ENCODE measurements at places on chromosomes 6 and 20.

GRCh38 chr6:134468633-134469032 lies 150.7 kb upstream of the SGK1 start:
- no peak for DNase-seq

GRCh38 chr6:4281341-4282293 lies 146.2 kb upstream of the ECI2 start:
- DNase-seq, result no peak

DNA sequence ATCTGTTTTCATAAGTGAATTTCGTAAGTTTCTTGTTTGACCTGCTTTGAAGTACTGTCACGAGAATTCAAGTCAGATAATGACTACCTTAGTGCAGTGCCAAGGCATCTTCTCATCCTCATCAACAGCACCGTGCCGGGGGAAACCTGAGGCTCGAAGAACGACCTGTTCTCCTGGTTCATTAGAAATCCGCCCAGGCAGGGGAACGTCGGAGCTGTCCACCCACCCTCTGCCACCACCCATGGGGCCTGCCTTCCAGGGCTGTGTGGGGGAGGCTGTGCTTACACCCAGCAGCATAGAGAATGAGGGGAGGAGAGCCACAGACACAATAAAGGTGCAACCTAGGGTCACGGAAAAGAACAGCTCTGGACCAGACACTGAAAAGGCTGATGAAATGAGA lies 101.6 kb downstream of the RAMACL start:
- DNase-seq, result no peak

- DNase-seq, result no peak
These were observed 1.7 kb upstream of the NKX2-4 start for GRCh38 chr20:21399005-21399475.

DNA sequence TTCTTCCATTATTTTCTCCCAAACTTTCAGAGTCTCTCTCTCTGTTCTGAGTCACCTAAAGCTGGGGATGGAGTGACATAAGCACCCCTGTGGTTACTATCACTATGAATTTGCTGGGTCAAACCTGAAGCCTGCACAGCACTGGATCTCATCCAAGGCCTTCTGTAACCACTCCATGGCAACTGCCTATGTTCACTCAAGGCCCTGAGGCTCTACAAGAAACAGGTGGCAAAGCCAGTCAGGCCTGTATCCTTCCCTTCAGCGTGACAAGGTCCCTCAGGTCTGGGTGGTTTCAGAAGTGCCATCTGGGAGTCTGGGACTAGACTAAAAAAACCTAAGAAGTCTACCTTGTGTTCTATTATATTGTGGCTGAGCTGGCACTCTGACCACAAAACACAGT lies 1278.8 kb upstream of the EYS start:
- DNase-seq, result no peak

DNA sequence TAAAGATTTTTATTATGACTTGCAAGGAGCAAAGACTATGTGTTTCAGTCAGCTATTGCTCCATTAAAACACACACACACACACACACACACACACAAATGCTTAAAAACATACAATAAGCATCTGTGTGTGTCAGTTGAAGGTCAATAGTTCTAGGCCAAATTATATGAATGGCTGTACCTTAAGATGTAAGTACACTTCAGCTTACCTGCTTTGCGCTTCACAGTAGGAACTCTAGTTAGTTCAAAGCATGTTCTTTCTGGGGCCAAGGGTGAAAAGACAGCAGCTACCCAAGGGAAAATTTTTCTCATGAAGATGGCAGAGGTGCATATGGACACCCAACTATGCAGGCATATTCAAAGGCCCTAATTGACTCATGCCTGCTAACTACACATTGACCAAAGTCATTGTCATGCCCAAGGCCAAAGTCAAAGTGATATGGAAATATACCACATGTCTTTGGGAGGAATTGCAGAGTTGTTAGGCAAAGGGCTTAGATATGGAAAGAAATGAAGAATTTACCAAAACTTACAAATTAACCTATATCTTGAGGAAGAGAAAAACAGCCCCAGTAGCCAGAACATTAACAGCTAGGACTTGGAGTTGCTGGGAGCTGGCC lies 61.9 kb upstream of the BTN3A2 start:
- no peak for DNase-seq

GRCh38 chr20:57384486-57384885 lies 6.7 kb upstream of the RBM38 start:
- DNase-seq, result no peak

- DNase-seq, result no peak
These were observed 8.2 kb upstream of the GPR31 start for GRCh38 chr6:167165858-167166471.

DNA sequence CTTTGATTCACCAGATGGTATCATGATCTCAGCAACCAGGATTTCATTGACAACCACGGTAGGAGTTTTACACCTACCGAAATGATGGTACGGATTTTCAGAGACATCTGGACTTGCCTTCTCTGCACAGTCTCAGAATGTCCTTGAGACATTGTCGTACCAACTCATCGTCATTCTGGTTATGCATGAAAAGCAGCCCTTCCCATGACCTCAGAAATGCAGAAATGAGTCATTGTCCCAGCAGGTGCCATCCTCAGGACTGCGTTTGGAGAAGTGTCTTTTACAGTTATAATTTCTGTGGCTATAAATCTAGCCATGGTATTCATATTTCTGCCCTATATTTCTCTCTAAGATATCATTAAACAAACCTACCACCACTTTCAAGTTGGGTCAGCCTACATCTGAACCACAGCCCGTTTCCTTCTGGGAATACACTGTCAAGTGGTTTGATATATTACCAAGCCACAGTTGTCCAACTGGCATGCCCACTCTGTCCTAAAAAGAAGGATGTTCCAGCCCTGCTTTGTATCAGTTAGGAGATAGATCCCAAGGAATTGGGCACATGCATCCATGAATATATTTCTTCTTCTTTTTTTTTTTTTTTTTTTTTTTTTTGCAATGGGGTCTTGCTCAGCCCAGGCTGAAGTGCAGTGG lies 7.5 kb upstream of the BFSP1 start:
- DNase-seq, result no peak

GRCh38 chr20:57316795-57317201 lies 12.8 kb upstream of the SPO11 start:
- no peak for DNase-seq

DNA sequence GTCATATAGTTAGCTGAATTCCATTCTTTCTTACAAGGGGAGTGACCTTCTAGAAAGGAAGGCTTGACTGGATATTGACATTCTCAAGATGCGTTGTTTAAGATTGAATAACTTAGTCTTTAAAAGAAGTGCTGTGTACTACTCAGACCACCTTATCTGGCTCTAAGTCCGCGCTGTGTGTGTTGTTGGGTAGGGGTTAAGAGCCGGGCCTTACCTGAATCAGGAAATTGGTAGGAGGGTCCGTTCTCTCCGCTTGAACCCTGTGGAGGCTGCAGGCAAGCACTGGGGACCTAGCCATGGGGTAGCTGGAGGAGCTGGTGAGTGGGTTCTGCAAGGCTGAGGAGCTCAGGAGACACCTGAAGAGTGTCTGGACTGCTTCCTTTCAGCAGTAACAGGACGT lies 9.0 kb upstream of the SCML4 start:
- no peak for DNase-seq

DNA sequence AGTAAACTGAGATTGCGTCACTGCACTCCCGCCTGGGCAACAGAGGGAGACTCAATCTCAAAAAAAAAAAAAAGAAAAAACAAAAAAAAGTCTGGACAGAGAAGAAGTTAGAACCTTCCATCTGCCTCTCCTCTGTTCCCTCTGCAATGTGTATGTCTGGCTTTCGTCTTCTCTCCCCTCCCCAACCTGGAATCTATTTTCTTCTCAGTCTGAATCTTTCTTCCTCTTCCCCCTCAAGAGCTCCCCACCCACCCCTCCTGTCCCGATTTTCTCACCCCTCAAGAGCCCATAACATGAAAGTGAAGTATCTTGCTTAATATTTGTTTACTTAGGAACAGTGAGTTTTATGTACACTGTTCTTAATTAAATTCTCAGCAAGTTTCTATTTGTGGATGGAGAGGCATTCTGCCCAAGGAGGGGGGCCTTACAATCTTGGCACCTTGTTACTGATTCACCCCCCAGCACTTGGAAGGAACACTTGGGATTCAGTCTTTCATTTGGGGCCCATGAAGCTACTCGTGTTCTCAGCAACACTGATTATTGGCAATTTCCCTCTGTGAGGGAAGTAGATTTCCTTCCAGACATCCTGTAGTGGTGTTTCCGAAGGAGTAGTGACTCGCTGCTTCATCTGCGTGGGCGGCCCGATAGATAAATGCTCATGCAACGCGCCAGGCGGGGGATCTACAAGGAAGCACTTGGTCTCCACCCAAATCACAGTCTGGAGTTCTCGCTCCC lies 69.3 kb upstream of the SRSF6 start:
- no peak for DNase-seq

DNA sequence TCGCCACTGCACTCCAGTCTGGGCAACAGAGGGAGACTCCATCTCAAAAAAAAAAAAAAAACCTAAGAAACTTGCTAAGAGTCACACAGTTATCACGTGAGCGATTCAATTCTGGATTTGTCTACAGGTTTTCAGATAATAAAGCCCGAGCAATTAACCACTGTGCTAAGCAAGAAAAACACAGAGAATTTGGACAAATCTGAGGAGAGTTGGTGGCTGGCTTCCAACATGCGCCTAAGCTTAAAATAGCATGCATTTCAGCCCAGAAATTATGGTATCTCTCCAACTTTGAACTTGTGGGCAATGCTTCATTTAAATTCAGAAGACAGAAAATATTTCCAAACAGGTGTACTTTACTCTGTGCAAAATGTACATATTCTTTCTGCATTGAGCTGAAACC lies 232.9 kb downstream of the TSHZ2 start:
- DNase-seq, result no peak

GRCh38 chr20:1463971-1464570 lies 2.6 kb downstream of the NSFL1C start:
- no peak for DNase-seq

GRCh38 chr6:125746019-125746414 lies 3.4 kb upstream of the HEY2 start:
- no peak for DNase-seq

- DNase-seq, result no peak
These were observed 326.4 kb upstream of the KHDRBS2 start for GRCh38 chr6:62612471-62612870.

- no peak for DNase-seq
These were observed 186.9 kb downstream of the UTRN start for GRCh38 chr6:144471986-144472385.

GRCh38 chr6:136510782-136511181 lies 39.4 kb downstream of the MAP7 start:
- no peak for DNase-seq

- no peak for DNase-seq
These were observed 169.3 kb upstream of the JARID2 start for GRCh38 chr6:15076565-15076964.

- DNase-seq, result no peak
These were observed at the start of gene LBP for GRCh38 chr20:38346247-38346651. Gene LBP (plus strand): TSS chr20:38346482. CDS start chr20:38346517, 35 bp downstream.

DNA sequence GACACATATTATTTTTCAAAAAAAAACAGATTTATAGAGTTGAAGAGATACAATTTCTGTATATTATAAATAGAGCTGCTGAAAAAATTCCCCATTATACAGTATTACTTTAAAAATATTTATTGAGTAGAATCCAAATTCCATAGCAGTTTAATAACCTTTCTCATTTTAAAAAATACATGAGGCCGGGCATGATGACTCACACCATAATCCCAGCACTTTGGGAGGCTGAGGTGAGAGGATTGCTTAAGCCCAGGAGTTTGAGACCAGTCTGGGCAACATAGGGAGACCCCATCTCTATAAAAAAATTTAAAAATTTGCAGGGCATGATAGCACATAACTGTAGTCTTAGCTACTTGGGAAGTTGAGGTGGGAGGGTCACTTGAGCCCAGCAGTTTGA lies 13.0 kb downstream of the ATRN start:
- no peak for DNase-seq

- no peak for DNase-seq
These were observed 340.0 kb downstream of the ADGRB3 start for GRCh38 chr6:68975064-68975463.

GRCh38 chr20:13995841-13996240 lies 525 bp downstream of the MACROD2 start:
- no peak for DNase-seq

DNA sequence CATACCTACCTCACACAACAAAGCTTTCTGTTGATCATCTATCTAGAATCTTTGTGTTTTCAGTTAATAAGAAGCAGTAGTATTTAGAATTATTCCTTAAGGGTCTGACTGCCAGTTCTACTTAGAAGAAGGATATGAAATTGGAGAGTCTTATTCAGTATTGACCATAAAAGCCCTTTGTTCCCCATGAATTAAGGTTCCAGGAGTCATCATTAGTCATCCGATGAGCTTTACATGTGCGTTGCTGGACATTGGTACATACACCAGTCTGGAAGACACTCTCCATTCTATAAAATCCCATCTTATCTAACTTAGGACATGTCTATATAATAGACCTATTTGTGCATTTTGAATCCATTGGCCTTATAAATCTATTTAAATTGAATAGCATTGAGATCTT lies 34.4 kb upstream of the RNF217 start:
- DNase-seq, result no peak

DNA sequence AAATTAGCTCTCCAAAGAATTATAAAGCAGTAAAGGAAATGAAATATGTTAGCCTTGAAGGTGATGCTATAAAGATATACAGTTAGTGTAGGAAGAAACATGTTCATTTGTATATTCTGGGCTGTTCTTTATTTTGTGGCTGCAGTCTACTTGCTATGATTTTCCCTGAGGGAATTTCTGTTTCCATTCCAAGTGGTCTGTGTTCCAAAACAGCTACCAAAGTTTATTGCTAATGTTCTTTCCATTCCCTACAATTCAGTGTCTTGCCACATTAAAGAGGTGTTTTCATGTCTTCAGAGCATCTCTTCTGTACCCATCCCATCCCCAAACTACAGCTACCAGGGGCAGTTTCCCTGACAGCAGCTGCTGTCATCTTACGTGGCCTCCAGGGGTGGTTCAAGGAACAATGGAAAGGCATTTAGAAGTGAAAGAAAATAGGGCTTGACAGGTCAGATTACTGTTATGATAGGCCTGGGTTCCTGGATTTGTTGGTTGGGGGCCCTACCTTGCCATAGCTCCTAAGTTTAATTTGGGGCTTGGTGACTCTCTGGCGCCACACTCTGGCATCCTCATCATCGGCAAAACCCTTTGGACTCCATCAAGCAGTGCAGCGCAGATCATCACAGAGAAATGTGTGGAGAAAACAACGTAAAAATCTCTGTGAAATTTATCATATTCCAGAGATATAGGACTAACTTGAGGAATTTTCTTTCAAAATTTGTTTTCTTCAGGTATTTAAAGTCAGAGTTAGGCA lies 33.8 kb upstream of the AIG1 start:
- DNase-seq, result peak; percentile 19

GRCh38 chr20:24779946-24780345 lies 169.1 kb upstream of the CST7 start:
- no peak for DNase-seq

- no peak for DNase-seq
These were observed 31.5 kb downstream of the PDE7B start for GRCh38 chr6:135883045-135883444.

DNA sequence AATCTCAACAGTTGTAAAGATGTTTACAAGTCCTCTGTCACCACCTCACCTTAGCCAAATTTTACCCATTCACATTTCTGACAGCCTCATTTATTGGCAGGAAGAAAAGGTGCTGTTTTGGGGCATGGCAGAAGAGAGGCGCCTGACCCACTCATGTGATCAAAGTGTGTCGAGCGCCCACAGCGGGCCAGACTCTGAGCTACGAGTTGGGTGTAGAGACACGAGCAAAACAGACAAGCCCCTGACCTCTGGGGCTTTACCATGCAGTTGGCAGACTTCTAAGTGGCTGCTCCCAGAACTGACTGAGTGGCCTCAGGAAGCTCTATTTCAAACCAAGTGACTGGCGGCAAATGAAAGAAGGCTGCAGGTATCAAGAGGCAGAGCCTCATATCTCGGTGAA lies 167.0 kb downstream of the SOBP start:
- DNase-seq, result no peak

GRCh38 chr6:150640556-150641209 lies 41.0 kb downstream of the PLEKHG1 start:
- DNase-seq, result no peak

All from stimulated activated CD4-positive, alpha-beta T cell treated with anti-CD3 and anti-CD28 coated beads, Interleukin-1b, Interleukin-23, amount 100 ng/mL, for 1 hour (primary cell).